Breast epithelium (tissue), 4 donors: ENCODE measurements at places on chromosomes 7 and 10. TPM values are rescaled to one million over a fixed set of nuclear protein-coding genes. Genes with fewer than 3 reads are reported as not detected.

GRCh38 chr10:92696606-92697383 is 7.0 kb downstream of the HHEX start:
- no peak overlapping the region for H3K4me3 ChIP-seq
- no peak overlapping the region for H3K27ac ChIP-seq
- no peak for DNase-seq
- H3K27me3 ChIP-seq = no peaks in the 10 kb centered on the region

- H3K27me3 ChIP-seq = no peaks in the 10 kb centered on the region
- no peak for DNase-seq
- H3K4me3 ChIP-seq = peak overlapping the region; percentile 49
- H3K4me1 ChIP-seq = peaks cover 7% of the 10 kb centered on the region
Observed at GRCh38 chr10:45374350-45375052, 485 bp downstream of the ALOX5 start.

GRCh38 chr7:143018931-143019330 is 8.0 kb downstream of the OR9A2 start:
- H3K27me3 ChIP-seq = no peaks in the 10 kb centered on the region
- no peak for DNase-seq
- H3K4me1 ChIP-seq = no peaks in the 10 kb centered on the region
- no peak overlapping the region for H3K4me3 ChIP-seq
- no peaks in the 10 kb centered on the region for H3K36me3 ChIP-seq

GRCh38 chr7:129053938-129054437 is 923 bp downstream of the TNPO3 start:
- peaks cover 7% of the 10 kb centered on the region for H3K4me1 ChIP-seq
- peak overlapping the region; percentile 98 for H3K27ac ChIP-seq
- no peak for DNase-seq
- H3K36me3 ChIP-seq = no peaks in the 10 kb centered on the region
- peak overlapping the region; percentile 89 for H3K4me3 ChIP-seq

GRCh38 chr10:3500408-3500856 is 284.6 kb downstream of the KLF6 start:
- no peaks in the 10 kb centered on the region for H3K36me3 ChIP-seq
- peak overlapping the region; percentile 48 for H3K27ac ChIP-seq
- no peaks in the 10 kb centered on the region for H3K27me3 ChIP-seq
- DNase-seq = peak; percentile 87
- no peak overlapping the region for H3K4me3 ChIP-seq

DNA sequence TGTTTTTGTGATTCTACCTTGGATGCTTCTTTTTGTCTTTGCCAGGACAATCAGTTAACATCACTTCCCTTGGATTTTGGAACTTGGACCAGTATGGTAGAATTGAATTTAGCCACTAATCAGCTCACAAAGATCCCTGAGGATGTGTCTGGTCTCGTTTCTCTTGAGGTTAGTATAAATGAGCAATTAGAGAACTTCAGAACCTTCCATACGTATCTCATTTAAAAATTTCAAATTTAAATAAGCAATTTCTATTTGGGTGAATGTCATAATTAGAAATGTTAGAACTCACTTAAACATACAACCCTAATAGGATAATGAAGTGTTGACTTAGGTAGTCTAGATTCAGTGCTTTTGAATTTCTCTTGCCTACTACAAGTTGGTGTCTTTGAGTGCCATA is 69.3 kb upstream of the ADRA2A start:
- no peak for DNase-seq
- H3K27ac ChIP-seq = no peak overlapping the region
- no peaks in the 10 kb centered on the region for H3K4me1 ChIP-seq
- no peak overlapping the region for H3K4me3 ChIP-seq
- no peaks in the 10 kb centered on the region for H3K27me3 ChIP-seq

- H3K4me3 ChIP-seq = no peak overlapping the region
- H3K27me3 ChIP-seq = no peaks in the 10 kb centered on the region
- no peaks in the 10 kb centered on the region for H3K4me1 ChIP-seq
- H3K36me3 ChIP-seq = no peaks in the 10 kb centered on the region
Observed at GRCh38 chr7:93601363-93601762, 26.8 kb upstream of the CALCR start.

GRCh38 chr7:48446721-48447120 is 275.5 kb downstream of the ABCA13 start:
- DNase-seq = no peak
- no peaks in the 10 kb centered on the region for H3K27me3 ChIP-seq
- no peak overlapping the region for H3K27ac ChIP-seq
- H3K4me3 ChIP-seq = no peak overlapping the region
- no peaks in the 10 kb centered on the region for H3K4me1 ChIP-seq
- no peaks in the 10 kb centered on the region for H3K36me3 ChIP-seq

- H3K4me1 ChIP-seq = no peaks in the 10 kb centered on the region
- DNase-seq = no peak
- no peak overlapping the region for H3K27ac ChIP-seq
- no peaks in the 10 kb centered on the region for H3K27me3 ChIP-seq
- H3K4me3 ChIP-seq = no peak overlapping the region
- no peaks in the 10 kb centered on the region for H3K36me3 ChIP-seq
Observed at GRCh38 chr10:7218968-7219367, 191.9 kb downstream of the SFMBT2 start.

DNA sequence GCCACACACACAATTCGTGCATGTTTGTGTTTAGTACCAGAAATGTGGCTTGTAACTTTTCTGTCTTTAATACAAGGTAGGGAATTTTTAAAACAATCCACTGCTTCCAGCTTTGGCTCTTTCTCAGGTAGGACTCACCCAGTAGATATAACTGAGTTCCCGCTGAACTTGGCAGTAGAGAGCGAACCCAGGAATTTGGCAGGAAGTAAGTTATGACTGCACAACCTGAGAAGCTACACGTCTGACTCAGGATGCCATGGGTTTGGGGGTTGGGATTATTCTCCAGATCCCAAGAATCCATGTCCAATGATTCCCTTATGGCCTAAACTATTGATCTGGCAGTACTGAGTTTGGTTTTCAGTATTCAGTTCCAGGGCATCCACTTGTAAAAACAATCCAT is 499.7 kb downstream of the CALN1 start:
- H3K4me1 ChIP-seq = no peaks in the 10 kb centered on the region
- H3K4me3 ChIP-seq = no peak overlapping the region
- H3K27me3 ChIP-seq = no peaks in the 10 kb centered on the region
- H3K36me3 ChIP-seq = no peaks in the 10 kb centered on the region
- no peak for DNase-seq

- no peak overlapping the region for H3K27ac ChIP-seq
- H3K4me1 ChIP-seq = no peaks in the 10 kb centered on the region
- DNase-seq = no peak
- H3K4me3 ChIP-seq = no peak overlapping the region
Observed at GRCh38 chr7:127986581-127987521, 44.4 kb downstream of the LRRC4 start.

DNA sequence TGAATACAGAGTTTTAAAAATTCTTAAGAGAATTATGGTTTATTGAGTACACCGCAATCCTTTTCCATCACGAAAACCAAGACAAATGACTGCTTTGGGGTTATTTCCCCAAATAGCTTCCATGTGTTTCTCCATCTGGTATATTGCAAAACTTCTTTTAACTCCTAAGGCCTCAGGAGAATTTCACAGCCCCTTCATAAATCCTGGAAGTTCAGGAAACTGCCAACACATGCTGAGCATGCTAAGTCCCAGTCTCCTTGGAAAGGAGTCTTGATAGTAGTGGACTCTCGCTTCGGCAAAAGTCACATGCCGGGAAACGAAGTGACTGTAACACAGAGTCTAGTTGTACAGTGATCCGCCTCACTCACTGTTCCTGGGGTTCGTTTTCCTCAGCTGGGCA is 88.1 kb upstream of the RSU1 start:
- DNase-seq = no peak
- no peaks in the 10 kb centered on the region for H3K36me3 ChIP-seq
- no peaks in the 10 kb centered on the region for H3K4me1 ChIP-seq
- H3K27ac ChIP-seq = no peak overlapping the region
- no peak overlapping the region for H3K4me3 ChIP-seq

GRCh38 chr10:11822026-11822756 is 965 bp upstream of the PROSER2 start:
- no peak for DNase-seq
- no peaks in the 10 kb centered on the region for H3K36me3 ChIP-seq
- H3K4me3 ChIP-seq = no peak overlapping the region
- H3K4me1 ChIP-seq = no peaks in the 10 kb centered on the region
- H3K27me3 ChIP-seq = no peaks in the 10 kb centered on the region
- H3K27ac ChIP-seq = no peak overlapping the region

GRCh38 chr10:80473096-80473657 is 19.1 kb downstream of the TSPAN14 start:
- no peaks in the 10 kb centered on the region for H3K36me3 ChIP-seq
- H3K27ac ChIP-seq = peak overlapping the region; percentile 57
- no peak for DNase-seq
- no peak overlapping the region for H3K4me3 ChIP-seq
- H3K4me1 ChIP-seq = peaks cover 26% of the 10 kb centered on the region
- H3K27me3 ChIP-seq = no peaks in the 10 kb centered on the region

DNA sequence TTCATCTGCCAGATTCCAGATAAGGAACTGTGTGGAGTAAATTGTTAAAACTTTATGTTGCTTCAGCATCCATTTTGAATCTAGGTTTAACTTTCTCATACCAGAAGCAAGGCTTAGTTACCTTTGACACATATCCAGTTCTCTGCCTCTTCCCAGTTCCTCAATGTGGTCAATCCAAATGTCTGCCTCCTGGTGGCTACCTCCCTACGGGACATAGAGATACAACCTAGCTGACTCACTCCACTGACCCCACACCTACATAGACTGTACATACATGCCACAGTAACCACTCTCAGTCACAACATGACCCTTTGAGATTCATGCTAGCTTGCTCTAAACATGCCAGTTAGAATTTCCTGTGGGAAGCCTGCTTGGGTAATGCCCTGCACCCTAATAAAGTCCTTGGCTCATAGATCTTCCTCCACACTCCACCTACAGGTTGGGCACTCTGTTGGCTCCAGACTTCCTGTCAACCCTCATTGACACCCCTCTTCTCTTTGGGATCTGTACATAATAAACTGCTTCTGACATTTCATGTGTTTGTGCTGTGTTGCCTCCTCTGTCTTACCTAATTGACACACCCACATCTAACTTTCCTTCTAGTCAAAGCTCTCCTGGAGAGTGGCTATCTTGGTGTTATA is 278.1 kb downstream of the HTR7 start:
- H3K27ac ChIP-seq = no peak overlapping the region
- H3K36me3 ChIP-seq = no peaks in the 10 kb centered on the region
- H3K27me3 ChIP-seq = no peaks in the 10 kb centered on the region
- no peak overlapping the region for H3K4me3 ChIP-seq
- no peak for DNase-seq

- DNase-seq = no peak
- peaks cover 8% of the 10 kb centered on the region for H3K27me3 ChIP-seq
- H3K4me3 ChIP-seq = peak overlapping the region; percentile 74
- no peak overlapping the region for H3K27ac ChIP-seq
Observed at GRCh38 chr10:100828738-100829096, 83.3 kb downstream of the PAX2 start.

GRCh38 chr7:135617781-135618180 is 44.5 kb upstream of the STMP1 start:
- DNase-seq = no peak
- H3K27me3 ChIP-seq = no peaks in the 10 kb centered on the region
- peaks cover 9% of the 10 kb centered on the region for H3K36me3 ChIP-seq
- H3K27ac ChIP-seq = no peak overlapping the region
- H3K4me3 ChIP-seq = no peak overlapping the region

- H3K27ac ChIP-seq = no peak overlapping the region
- H3K4me3 ChIP-seq = no peak overlapping the region
- no peaks in the 10 kb centered on the region for H3K27me3 ChIP-seq
- H3K36me3 ChIP-seq = no peaks in the 10 kb centered on the region
- no peaks in the 10 kb centered on the region for H3K4me1 ChIP-seq
Observed at GRCh38 chr7:51280156-51280555, 36.5 kb downstream of the COBL start.

DNA sequence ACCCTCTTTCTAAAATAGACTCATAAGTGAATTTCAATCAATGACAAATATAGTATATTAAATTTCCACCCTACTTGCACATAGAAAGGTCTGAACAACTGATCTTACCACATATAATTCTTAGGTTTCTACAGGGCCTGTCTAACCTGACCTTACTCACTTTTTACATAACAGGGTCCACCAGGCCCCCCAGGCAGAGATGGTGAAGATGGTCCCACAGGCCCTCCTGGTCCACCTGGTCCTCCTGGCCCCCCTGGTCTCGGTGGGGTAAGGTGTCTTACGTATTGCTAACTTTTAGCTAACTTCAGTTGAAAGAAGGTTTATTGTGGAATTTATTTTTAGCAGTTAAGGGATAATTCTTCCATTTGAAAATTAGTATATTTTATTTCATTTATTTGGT is 5.3 kb downstream of the COL1A2 start:
- no peak overlapping the region for H3K4me3 ChIP-seq
- no peak for DNase-seq
- H3K27ac ChIP-seq = peak overlapping the region; percentile 27
- no peaks in the 10 kb centered on the region for H3K27me3 ChIP-seq
- H3K36me3 ChIP-seq = no peaks in the 10 kb centered on the region
- H3K4me1 ChIP-seq = no peaks in the 10 kb centered on the region

- H3K27me3 ChIP-seq = no peaks in the 10 kb centered on the region
- no peaks in the 10 kb centered on the region for H3K4me1 ChIP-seq
- no peak overlapping the region for H3K4me3 ChIP-seq
- no peak for DNase-seq
- no peak overlapping the region for H3K27ac ChIP-seq
Observed at GRCh38 chr7:54778166-54778565, 19.2 kb upstream of the SEC61G start.

GRCh38 chr10:78600740-78601139 is 468.0 kb upstream of the ZMIZ1 start:
- H3K4me1 ChIP-seq = no peaks in the 10 kb centered on the region
- no peaks in the 10 kb centered on the region for H3K36me3 ChIP-seq
- H3K4me3 ChIP-seq = no peak overlapping the region

- no peak overlapping the region for H3K4me3 ChIP-seq
- H3K27ac ChIP-seq = no peak overlapping the region
- H3K4me1 ChIP-seq = no peaks in the 10 kb centered on the region
- DNase-seq = no peak
- H3K27me3 ChIP-seq = no peaks in the 10 kb centered on the region
Observed at GRCh38 chr10:4643471-4643870, 182.5 kb upstream of the AKR1E2 start.

- no peak overlapping the region for H3K4me3 ChIP-seq
- H3K4me1 ChIP-seq = peaks cover 13% of the 10 kb centered on the region
Observed at GRCh38 chr7:130918129-130919052, 184.4 kb upstream of the KLF14 start.

- H3K4me3 ChIP-seq = no peak overlapping the region
- no peak overlapping the region for H3K27ac ChIP-seq
- H3K36me3 ChIP-seq = no peaks in the 10 kb centered on the region
- no peaks in the 10 kb centered on the region for H3K4me1 ChIP-seq
Observed at GRCh38 chr10:51369903-51370302, 295.6 kb downstream of the PRKG1 start.

- DNase-seq = no peak
- H3K27ac ChIP-seq = no peak overlapping the region
- H3K4me1 ChIP-seq = no peaks in the 10 kb centered on the region
- H3K27me3 ChIP-seq = no peaks in the 10 kb centered on the region
- no peaks in the 10 kb centered on the region for H3K36me3 ChIP-seq
Observed at GRCh38 chr7:11185179-11185815, 211.6 kb downstream of the PHF14 start.

GRCh38 chr10:127991543-127992255 is 84.8 kb downstream of the PTPRE start:
- no peak for DNase-seq
- no peaks in the 10 kb centered on the region for H3K36me3 ChIP-seq
- H3K4me1 ChIP-seq = peaks cover 10% of the 10 kb centered on the region
- H3K27ac ChIP-seq = peak overlapping the region; percentile 91
- H3K27me3 ChIP-seq = no peaks in the 10 kb centered on the region

Gene C10orf105
- total RNA-seq = under 0.01 TPM

Gene SPDYE6
- total RNA-seq = 0.33 TPM

Gene SPDYE16
- 0.73 TPM for total RNA-seq

Gene HMX3
- not detected for total RNA-seq

Gene EN2
- total RNA-seq = not detected

Gene ADAM22
- 7.5 TPM for total RNA-seq

Gene CALY
- not detected for total RNA-seq

Gene TFR2
- 0.48 TPM for total RNA-seq

Gene SND1
- total RNA-seq = 83.5 TPM

Gene TMEM130
- 1.3 TPM for total RNA-seq
